ENCODE measurements at places on chromosomes 7 and 10. TPM values are rescaled to one million over a fixed set of nuclear protein-coding genes. Genes with fewer than 3 reads are reported as not detected.

Gene ADAM22
- total RNA-seq, result 14.6 TPM

Gene MYL7
- 0.82 TPM for total RNA-seq

Gene FRMD4A
- total RNA-seq, result 68.9 TPM

Gene ADCY1
- total RNA-seq, result 50.7 TPM

GRCh38 chr7:116377721-116378120 lies 121.8 kb upstream of the CAV2 start:
- no peak overlapping the region for H3K4me3 ChIP-seq
- no peaks in the 10 kb centered on the region for H3K36me3 ChIP-seq
- no peaks in the 10 kb centered on the region for H3K27me3 ChIP-seq
- no peak for DNase-seq
- peaks cover 10% of the 10 kb centered on the region for H3K4me1 ChIP-seq

DNA sequence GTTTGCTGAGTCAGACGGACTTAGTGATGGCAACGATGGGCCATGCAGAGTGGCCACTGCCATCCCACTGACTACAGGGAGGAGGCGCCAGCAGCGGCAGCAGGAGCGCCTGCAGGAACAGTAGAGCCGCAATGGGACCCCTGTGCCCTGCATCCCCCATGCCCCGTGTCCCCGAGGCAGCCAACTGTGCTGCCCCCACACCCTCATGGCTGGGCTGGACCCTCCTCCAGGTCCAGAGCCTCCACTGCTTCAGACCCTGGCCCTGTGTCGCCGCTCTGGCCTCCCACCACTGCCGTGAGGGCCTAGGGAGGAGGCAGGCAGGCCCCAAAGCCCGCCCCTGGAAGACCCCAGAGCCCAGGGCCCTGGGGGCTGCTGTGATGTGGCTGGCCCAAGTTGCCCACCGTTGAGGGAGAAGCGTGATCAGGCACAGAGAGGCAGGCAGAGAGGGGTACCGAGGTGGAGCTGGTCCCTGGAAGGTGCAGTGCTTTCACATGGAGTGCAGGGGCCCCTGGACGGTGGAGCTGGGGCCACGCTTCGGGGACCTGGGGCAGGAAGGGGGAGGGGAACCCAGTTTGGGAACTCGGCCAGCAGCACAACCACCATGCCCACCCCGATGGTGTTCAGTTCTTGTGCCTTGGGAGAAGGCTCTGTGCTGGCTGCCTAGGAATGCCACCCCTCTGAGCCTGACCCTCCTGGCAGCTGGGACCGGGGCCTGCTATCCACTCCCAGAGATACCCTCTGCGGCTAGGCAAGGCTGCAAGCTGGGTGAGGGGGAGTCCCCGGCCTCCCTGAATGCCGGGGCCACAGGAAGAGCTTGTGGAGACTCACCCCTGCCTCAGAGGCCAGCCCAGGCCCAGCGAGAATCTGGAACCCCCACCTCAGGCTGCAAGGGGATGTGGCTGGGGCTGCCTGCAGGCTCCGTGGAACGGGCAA lies 32.6 kb downstream of the DKK1 start:
- no peak overlapping the region for H3K27ac ChIP-seq
- no peak overlapping the region for H3K4me3 ChIP-seq
- DNase-seq, result no peak
- H3K36me3 ChIP-seq, result no peaks in the 10 kb centered on the region
- no peaks in the 10 kb centered on the region for H3K27me3 ChIP-seq

DNA sequence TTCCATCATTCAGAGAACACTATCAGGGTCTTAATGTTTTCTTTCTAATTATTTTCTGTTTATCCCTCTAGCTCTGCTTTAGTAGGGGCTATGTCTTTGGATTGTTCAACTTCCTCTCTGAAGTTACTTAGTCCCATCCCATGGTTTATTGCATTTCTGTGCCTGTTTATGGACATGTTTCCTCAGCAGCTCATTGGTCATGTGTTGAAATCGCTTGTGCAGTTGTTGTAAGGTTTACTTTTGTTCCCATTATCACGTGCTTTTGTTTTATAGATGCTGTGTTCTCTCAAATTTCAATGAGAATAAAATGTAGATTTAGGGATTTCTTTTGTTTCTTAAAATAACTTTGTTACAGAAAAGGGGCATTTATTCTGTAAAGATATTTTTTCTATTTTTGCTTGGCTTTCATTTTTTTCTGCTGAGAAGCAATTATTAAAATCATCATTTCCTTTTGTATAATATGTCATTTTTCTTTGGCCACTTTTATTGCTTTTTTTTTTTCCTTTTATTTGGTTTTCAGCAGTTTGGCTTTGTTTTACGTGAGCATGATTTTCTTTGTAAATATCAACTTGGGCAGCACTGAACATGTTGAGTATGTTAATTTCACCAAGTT lies 110.9 kb downstream of the CCDC7 start:
- no peak for DNase-seq
- H3K4me3 ChIP-seq, result no peak overlapping the region
- peaks cover 6% of the 10 kb centered on the region for H3K36me3 ChIP-seq

GRCh38 chr7:108345710-108346336 lies 110.4 kb downstream of the NRCAM start:
- no peaks in the 10 kb centered on the region for H3K36me3 ChIP-seq
- H3K4me1 ChIP-seq, result no peaks in the 10 kb centered on the region
- no peak overlapping the region for H3K4me3 ChIP-seq
- H3K27ac ChIP-seq, result no peak overlapping the region

- H3K4me3 ChIP-seq, result peak within 1 kb of the TSS; percentile 95
- peaks cover 25% of the 10 kb centered on the region for H3K27me3 ChIP-seq
- peak; percentile 62 for DNase-seq
- peaks cover 53% of the 10 kb centered on the region for H3K4me1 ChIP-seq
- H3K36me3 ChIP-seq, result peaks cover 7% of the 10 kb centered on the region
Observed at GRCh38 chr10:97498841-97499560, at the start of gene UBTD1. TSS of gene UBTD1 (plus strand) at chr10:97498924. CDS start at chr10:97499204, 280 bp downstream.

DNA sequence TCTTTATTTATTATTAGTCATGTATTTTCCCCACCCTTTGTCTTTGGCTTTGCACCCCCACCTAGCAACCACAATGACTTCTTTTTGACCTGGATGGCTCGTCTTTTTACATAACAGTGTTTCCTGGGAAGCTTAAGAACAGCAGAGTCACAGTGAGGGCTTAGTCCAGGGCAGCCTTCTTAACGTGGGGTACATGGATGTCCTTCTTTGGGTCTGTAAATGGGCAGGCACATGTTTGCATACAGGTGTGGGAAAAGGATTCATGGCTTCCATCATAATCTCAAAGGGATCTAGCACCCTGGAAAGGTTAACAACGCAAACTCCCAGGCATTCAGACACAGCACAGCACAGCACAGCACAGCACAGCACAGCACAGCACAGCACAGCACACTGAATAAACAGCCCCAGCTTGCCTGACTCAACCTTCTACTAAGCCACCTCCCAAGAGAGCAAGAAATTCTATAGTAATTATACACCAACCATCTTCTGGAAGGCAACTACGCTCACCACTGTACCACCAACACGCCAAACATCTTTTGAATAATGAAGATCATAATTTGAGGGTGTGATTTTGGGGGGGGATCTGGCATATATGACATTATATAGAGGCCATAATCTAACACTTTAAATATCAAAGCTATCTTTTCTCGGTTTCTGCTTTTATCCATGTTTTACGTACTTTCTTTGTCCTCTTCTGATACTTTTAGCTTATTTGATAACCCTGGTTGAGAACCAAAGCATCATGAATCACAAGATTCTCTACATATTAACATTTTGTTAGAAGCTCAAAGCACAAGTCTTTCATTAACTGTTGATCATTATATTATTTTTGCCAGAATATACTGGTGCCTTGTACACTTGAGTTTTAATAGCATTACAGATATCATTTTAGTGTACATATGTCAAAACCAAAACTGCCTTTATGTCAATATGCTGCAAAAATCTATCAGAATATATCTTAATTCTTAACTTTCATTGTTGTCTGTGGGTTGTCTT lies 177.2 kb upstream of the KLF14 start:
- peaks cover 24% of the 10 kb centered on the region for H3K4me1 ChIP-seq
- no peak overlapping the region for H3K4me3 ChIP-seq
- H3K27me3 ChIP-seq, result no peaks in the 10 kb centered on the region
- H3K27ac ChIP-seq, result no peak overlapping the region

GRCh38 chr10:28946479-28946878 lies 269.2 kb downstream of the BAMBI start:
- no peak overlapping the region for H3K27ac ChIP-seq
- no peaks in the 10 kb centered on the region for H3K4me1 ChIP-seq
- no peaks in the 10 kb centered on the region for H3K36me3 ChIP-seq
- H3K27me3 ChIP-seq, result peaks cover 2% of the 10 kb centered on the region
- no peak overlapping the region for H3K4me3 ChIP-seq

DNA sequence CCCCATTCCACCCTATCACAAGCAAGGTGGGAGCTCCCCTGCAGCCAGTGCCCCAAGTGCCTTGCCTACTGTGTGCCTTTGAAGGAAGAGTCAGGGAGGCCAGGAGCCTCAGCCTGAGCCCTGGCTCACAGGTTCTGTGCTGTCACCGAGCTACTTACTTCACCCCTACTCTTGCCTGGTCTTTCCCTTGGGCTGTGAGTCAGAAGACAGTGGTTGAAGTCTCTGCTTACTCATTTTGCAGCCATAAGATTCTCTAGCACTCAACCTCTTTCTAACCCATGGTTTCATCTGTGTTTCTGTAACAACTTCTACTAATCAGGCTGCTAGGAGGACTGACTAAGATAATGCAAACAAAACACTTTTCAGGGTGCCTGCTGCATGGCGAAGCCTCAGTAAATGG lies 114.5 kb downstream of the PLCE1 start:
- DNase-seq, result no peak
- no peaks in the 10 kb centered on the region for H3K27me3 ChIP-seq
- H3K36me3 ChIP-seq, result no peaks in the 10 kb centered on the region
- H3K4me1 ChIP-seq, result peaks cover 2% of the 10 kb centered on the region

GRCh38 chr10:123986736-123987135 lies 95.1 kb upstream of the CPXM2 start:
- H3K4me1 ChIP-seq, result peaks cover 4% of the 10 kb centered on the region
- peaks cover 5% of the 10 kb centered on the region for H3K27me3 ChIP-seq

DNA sequence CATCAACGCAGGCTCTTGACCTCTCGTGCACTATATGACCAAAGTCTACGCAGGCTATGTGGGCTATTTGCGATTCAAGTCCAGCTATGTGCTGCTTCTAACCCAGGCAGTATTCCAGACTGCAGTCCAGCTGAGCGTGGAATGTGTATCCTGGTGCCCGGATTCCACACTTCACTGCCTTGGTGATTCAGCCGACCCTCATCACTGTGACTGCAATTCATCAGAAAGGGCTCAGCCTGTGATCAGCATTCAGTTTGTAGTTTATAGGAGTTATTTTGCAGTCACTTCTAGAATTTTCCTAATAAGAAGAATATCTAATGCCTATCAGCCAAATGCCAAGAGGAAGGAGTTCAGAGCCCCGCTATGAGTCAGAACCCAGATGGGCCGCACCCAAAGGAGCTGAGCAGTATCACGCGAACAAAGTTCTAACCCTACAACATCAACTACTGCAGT lies 119.8 kb upstream of the LANCL2 start:
- H3K27me3 ChIP-seq, result no peaks in the 10 kb centered on the region
- DNase-seq, result no peak

All from endothelial cell (in vitro differentiated cells).